Globus pallidus (tissue), 1 donor: ENCODE measurements at places on chromosomes 6 and 20.

- DNase-seq, result no peak
Observed at GRCh38 chr6:147712841-147713240, 204.4 kb downstream of the SAMD5 start.

DNA sequence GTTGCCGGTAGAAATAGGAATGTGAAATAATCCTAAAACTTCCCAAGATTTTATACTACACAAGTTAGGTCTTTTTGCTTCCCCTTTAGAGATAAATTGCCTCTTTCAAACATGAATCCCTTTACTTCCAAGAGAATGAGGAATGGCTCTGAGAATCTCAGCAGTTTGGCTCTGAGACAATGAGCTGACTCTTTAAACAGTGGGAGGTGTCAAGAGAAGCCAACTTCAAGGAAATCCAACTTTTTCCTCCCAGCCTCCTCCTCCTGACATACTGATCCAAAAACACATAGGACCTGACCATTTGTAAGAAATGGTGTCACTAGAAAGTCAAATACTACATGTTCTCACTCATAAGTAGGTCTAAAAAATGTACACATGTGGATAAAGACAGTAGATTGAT lies 154.2 kb downstream of the ALDH8A1 start:
- DNase-seq, result peak; percentile 4

GRCh38 chr20:41167481-41168253 lies 30.3 kb downstream of the PLCG1 start:
- no peak for DNase-seq

DNA sequence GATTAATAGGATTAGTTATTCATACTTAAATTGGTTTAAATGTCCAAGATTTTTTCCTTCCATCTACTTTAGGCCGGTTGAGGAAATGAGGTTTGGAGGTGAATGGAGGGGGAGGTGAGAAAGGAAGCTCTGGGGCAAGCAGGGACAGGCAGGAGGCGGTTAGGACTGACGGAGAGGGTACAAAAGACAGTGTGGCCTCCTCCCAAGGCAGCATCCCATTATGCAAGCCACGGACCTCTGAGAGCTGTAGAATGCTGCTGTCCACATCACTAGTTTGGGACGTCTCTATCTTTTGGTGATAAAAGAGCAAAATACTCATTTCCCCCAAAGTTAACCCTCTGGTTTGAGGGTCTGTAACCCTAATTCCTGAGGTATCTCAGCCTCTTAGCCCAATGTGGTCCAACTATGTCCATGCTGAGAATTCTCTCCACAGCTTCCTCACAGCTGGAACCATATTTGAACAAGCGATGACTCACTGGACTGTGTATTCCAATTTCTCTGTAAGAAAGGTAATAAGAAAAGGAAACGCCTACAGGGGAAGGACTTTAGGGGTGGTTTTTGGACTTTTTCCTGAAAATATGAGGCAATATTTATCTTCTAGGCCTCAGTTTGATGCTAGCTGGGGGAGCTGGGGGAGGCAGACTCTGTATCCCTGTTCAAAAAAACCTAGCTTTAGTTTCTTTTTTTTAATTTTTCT lies 172.2 kb downstream of the TFAP2B start:
- DNase-seq, result no peak

- no peak for DNase-seq
Observed at GRCh38 chr6:135358251-135358821, 139.2 kb downstream of the AHI1 start.

DNA sequence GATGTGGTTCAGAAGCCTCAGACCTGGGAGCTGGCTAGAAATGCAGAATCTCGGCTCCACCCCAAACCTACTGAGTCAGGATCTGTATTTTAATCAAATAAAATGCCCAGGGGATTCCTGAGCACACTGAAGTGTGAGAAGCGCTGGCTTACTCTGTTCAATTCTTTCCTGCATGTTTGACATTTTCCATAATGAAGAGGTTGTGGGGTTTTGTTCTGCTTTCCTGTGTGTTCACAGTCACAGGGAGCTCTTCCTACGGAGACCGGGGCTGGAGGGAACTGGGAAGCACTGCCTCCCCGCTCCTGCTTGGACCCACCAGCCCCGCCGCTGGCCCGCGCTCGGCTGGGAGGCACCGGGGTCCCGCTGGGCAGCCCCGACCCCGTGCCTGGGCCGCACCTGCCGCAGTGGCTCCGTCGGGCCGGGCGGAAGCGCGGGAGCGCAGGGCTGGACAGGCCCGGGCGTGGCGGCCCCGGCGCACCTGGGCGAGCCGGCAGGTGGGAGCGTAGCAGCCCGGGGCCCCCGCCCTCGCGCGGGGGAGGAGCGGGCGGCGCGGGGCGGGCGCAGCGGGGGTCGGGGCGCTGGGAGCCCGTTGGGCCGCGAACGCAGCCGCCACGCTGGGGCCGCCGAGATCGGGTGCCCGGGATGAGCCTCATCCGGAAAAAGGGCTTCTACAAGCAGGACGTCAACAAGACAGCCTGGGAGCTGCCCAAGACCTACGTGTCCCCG lies at the start of gene MAPK13:
Gene MAPK13 (plus strand): TSS at position 573 of the 726 bp plus-strand sequence. CDS start 70 bp downstream, at position 643.
- DNase-seq, result no peak

DNA sequence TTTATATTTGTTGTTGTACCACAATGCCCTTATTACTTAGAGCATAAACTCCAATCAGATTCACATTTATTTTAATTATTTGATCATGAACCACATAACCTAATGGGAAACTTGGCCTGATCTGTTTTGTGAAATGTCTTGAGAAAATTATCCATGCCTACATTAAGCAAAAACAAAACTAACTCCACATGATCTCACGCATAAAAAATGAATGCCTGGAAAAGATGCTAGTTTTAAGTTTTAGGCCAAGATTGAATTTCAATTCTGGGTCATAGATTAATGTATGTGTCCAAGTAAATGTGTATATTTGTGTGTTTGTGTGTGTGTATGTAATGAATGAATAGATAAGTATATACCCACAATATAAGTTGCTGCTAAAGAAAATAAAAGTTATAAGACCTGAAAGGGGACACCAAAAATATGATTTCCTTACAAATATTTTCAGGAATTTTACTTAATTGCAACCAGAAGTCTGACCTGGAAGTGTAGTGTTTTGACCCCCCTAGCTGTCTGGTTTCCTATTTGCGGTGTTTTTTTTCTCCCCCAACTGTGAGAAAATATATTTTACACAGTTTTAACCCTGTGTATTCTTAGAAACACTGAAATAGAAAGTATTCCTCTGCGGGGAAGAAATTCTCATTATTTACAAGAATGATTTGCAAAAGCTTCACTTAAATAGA lies 97.2 kb downstream of the JAG1 start:
- no peak for DNase-seq

DNA sequence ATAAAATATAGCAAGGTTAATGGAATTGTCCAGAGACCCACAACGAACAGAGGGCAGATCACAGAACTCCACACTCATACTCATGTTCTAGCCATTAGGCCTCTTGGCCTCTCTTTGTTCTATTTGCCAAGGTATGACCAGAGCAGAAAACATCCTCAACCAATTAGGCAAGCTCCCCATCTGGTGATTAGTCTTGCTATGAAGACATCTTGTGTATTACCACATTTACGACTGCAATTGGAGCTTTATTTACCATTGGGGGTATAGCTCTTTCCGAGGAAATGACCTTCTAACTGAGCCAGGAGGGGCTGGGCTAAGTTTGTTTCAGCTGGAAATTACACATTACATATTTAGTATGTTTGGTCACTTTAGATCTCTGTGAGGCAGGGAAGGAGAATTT lies 593.9 kb downstream of the CD109 start:
- DNase-seq, result no peak

GRCh38 chr20:37777012-37777950 lies 83.5 kb downstream of the CTNNBL1 start:
- DNase-seq, result no peak

DNA sequence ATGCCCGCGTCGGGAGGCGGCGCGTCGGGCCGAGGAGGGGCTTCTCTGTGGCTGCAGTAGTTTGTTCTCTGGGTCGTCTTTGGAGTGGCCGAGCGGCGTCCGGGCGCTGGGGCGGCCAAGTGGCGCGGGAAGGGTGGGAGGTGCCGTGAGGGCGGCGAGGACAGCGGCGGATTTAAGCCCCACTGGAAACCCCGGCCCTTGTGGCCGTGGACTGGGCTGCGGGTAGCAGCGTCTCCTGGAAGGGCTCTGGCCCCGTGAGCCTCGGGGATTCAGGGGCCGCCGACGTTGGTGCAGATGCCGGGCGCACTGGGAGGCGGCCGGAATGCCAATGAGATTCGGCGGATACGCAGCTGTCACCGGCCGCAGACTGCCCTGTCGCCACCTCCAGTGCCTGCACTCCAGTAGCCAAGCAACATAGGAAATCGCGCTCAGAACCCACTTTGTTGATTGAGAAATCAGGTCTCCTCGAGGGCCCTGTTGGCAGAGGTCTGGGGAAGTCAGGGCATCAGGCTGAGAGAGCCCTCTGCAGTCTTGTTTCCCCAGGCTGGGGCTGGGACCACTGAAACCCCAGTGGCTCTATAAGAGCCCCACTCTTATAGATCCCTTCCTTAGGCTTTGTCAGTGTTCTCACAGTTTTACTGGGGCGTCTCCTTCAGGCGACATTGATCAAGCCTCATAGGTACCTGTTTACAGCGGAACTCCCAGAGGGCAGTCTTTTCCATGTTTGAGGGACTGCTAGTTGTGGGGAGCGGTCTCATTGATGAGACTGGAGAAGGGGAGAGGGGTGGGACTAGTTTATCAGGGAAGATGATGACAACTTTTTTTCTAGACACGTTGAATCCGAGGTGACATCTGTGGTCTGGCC lies 642 bp downstream of the GZF1 start:
- DNase-seq, result no peak

- DNase-seq, result peak; percentile 44
Observed at GRCh38 chr20:40571639-40572038, 117.4 kb downstream of the MAFB start.

DNA sequence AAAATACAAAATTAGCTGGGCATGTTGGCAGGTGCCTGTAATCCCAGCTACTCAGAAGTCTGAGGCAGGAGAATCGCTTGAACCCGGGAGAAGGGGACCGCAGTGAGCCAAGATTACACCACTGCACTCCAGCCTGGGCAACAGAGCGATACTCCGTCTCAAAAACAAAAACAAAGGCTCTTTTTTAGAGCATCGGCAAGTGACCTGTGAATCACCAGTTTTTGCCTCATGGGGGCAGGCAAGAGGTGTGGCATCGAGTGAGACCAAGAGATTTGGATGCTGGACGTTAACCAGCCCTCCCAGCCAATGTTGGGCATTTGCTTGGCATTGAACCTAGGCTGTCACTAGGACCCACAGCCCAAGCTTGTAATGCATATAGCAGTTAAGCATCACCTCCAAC lies 14.6 kb upstream of the CDK5RAP1 start:
- peak; percentile 59 for DNase-seq

DNA sequence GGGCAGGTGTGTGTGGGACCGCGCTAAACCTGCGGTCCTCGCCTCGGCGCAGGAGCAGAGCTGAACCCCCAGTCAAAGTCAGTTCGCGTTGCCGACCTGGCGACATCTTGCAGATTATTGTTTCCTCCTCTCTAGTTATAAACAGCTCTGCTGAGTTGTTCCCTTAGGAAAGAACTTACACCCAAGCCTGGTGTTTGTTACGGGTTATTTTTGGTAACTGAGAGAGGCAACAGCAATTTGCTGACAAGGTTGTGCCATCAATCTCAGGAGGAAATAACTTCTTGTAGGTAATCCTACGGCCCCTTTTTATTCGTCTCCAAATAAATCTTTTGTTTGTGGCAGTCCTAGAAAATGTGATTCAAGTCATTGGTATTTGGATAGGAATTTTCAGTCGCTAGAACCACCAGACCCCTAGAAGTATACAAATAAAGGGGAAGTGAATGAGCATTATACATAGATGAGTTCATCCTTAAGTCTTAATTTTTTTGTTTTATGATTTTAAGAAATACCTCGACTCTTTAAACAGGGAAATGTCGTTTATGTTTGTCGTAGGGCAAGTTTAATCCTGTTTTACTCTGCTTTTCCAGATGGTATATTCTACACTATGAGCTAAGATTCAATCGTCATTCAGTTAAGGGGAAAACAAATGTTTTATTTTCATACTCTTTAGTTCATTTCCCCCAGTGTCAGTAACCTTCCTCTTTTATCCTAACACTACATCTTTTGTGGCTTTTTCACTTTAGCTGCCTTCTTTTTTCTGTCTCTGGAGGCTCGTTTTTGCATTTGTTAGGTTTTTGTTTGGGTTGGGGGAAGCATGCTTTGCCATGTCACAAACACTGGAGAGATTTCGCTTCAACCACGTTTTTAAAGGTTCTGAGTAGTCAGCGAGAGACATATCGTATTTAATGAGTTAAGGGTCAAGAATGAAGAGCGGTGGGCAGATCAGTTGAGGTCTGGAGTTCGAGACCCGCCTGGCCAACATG lies 1.2 kb downstream of the PM20D2 start:
- peak; percentile 13 for DNase-seq

DNA sequence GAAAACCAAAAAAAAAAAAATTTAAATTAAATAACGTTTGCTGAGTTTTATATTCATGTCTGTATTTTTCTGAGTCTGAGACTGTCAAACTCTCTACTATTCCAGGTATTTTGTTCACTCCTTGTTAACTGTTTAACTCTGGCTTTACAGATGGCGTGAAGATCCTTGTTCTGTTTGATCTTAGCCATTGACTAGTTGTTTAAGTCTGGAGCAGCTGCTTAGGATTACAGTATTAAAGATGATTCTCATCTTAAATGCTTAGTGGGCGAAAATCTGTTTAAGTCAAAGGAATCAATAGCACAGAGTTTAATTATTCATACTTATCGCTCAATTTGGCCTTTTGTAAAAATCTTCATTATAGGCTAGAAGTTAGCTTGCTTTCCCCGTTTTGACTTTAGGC lies 2.4 kb downstream of the PHACTR2 start:
- DNase-seq, result no peak

DNA sequence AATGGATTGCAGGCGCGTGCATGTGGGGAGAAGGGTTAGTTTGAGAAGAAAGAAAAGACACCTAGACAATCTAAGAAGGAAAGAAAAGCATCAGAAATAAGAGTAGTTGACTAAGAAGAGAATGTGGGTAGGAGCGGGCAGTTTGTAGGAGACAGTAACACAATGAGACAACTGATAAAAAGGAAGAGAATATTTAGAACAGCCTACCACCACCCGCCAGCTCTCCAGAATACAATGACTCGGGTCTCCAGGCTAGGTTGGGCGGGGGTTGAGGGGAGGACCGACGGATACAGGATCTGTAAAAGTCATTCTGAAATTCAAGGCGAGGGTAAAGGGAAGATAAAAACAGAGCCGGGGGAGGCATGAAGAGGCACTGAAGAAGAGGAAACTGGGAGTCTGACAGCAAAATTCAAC lies 712 bp downstream of the ABHD16A start:
- DNase-seq, result no peak

DNA sequence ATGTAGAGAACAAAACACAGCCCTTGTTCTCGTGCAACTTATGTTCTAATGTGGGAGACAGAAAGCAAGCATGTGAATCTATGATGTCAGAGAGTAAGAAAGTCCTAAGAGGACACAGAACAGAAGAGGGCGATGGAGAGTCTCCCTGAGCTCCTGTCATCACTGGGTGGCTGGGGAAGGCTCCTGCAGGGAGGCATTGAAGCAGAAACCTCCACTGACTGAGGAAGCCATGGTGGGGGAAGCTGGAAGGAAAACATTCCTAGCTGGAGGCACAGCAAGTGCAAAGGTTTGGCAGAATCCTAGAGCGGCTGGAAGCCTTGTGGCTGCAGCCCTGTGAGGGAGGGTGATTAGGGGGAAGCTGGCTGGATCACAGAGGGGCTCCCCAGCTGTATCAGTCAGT lies 248.0 kb downstream of the CDH26 start:
- no peak for DNase-seq

- DNase-seq, result no peak
Observed at GRCh38 chr6:105468850-105469249, 66.0 kb upstream of the PREP start.
